Fibroblast of skin of left biceps (primary cell): ENCODE measurements at places on chromosomes 5 and 9.

- DNase-seq, result no peak
Observed at GRCh38 chr9:92713528-92713927, 43.6 kb upstream of the IPPK start.

DNA sequence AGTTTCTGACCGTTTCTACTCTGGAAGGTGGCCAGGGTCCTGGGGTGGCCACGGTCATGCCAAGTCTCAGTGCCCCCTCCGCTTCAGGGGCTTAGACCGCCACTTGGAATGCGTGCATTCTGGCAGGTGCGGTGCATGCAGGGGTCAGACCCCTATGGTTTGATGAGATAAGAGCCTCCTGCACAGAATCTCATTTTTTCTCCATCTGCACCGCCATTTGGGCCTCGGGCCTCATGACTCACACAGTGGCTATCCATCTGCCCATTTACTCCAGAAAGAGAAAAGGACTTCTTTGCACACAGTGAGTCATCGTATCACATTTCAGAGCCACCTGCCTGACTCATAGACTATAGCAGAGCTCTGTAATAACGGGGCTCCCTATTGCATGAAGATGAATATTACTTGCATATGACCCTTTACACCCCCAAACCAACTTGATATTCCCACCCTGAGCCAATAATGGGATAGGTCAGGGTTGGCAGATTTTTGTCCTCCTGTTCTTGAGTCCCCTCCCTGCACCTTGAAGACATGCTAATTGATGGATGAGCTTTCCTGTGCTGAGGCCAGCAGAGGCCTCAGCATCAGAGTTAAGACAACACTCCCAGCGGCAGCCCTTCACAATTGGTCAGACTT lies 157.4 kb downstream of the NR3C1 start:
- DNase-seq, result peak; percentile 68

- DNase-seq, result no peak
Observed at GRCh38 chr9:105082843-105083242, 154.9 kb upstream of the ABCA1 start.

- DNase-seq, result no peak
Observed at GRCh38 chr5:31671339-31671741, 32.4 kb downstream of the PDZD2 start.

DNA sequence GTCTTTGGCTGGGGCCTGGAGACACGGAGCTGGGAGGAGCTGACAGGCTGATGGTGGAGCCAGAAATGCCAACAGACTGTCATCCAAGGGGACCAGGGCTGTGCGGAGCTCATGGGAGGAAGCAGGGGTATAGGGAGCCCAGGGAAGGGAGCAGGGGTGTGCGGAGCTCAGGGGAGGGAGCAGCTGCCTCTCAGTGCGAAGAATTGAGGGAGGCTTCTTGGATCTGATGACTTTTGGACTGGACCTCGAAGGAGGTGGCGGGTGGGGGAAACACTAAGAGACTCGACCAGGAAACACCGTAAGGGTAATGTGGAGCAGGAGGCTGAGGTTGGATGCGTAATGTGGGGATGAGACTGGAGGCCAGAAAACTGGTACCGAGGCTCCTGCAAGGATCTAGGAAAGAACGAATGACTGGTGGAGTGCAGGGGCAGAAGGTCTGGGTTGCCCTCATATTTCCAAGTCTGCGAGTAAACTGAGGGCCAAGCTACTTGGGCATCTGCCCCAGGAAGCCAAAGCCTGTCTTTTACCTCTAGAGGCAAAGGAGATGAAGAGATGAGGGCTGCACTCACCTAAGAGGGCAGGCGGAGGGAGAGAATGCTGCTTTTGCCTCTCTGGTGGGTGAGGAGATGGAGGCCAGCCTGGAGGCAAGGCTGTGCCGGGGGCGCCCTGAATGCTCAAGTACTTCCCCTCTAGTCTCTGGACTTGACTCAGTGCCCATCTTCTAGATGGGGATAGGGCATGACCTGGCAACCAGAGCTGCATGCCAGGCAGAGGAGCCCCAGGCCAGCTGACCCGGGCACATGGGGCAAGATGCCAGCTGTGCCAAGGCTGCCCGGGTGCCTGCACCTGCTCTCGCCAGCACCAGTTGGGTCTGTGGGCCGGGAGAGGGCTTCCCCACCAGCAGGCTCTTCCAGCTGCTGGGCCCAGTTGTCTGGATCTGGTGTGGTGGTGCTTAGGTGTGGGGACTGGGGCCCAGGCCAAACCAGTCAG lies 2.3 kb downstream of the PTGS1 start:
- no peak for DNase-seq

- no peak for DNase-seq
Observed at GRCh38 chr5:75441560-75441959, 69.9 kb downstream of the CERT1 start.

DNA sequence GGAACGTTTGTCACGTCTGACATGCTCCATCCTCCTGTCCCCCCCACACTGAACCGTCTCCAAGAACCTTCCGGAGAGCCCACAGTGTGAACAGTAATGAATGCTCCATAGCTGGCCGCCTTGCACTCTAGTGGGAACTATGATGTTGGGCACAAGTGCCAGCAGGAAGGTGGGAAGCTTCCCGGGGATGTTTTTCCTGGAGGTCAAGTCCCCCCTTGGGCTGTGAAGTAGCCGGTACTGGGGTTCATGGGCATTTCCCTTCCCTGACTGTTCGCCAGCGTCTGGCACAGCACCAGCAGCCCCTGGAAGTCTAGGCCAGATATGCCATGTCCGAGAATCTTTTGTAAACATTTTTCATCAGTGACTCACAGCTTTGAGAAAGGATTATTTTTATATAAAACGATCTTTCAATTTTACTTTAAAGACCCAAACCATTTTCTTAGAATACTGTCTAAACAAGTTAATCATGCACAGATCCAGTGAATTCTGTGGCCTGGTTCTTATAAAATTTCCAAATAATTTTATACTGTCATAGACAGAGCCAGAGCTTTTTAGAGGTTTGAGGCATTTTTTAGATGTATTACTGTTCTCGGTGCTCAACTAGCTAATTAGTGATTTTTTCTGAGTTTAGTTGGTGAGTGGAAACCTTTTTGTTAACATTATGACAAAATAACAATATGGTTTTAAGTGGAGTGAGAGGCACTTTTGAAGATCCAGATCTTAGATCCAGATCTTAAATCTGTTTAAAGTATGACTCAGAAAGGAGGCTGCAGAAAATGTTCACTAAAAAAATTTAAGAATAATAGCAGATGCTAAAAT lies 11.6 kb downstream of the ABL1 start:
- DNase-seq, result no peak

DNA sequence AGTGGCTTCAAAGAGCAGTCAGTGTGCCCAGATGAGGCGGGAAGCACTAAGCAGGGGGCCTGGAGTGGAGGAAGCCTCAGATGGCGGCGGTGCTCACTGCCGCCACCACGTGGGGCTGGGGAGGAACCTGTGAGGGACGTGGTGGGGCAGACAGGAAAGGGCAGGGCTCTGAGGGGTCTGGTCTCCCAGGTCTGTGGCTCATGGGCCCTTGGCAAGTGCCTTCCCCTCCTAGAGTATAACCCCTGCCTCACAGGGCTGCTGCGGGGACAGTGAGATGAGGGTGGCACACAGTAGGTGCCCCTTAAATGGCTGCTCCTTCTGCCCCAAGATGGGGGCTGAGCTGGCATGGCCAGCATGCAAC lies 26.6 kb downstream of the NR5A1 start:
- DNase-seq, result no peak

DNA sequence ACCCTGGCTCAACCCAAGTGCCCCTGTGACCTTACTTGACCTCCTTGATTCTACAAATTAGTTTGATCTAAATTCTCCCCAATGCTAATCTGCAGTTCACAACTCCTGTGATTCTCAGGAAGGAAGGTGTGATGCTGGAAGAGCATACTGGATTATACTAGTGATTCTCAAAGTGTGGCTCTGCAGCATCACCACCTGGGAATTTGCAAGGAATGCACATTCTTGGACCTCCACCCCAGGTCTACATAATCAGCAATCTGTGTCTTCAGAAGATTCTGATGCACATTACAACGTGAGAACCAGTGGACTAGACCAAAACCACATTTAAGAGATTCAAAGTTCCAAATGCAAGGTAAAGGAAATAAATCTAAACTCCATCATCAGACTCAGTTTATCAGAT lies 198.6 kb downstream of the AGTPBP1 start:
- DNase-seq, result no peak

- DNase-seq, result no peak
Observed at GRCh38 chr9:75186767-75187380, 98.6 kb downstream of the OSTF1 start.

DNA sequence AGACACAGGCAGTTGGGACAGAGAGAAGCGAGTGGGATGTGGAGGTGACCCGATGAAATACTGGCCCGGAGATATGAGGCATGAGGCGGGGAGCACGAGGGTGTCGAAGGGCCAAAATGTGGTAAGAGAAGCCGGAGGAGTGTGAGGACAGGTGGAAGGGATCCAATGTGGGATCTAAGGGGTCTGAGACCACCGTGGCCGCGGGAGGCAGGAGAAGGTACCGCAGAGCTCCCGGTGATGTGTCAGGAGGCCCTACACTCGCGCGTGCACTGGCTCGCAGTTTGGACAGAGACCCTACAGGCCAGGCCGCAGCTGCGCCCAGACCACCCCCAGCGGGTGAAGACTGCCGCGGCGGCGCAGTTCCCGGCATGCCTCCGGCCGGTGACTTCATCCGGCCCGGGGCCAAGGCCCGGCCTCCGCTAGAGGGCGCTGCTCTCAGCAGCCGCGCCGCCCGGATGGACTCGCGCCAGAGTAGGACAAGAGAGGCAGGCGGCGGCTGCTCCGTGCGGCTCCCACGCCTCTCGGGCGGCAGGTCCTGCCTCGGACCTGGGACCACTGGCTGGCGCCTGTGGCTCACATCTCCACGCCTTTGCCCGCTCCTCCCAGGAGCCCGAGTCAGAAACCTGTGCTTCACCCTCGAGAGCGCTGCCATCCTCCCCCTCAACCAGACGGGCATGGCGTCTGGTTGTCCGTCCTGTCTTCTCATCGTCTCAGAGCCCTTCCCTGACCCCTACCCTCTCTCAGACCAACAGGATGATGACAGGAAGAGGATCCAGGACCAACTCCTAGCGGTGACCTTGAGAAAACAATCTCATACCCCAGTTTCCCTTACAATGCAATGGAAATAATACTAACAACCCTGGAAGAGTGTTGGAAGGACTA lies 35.4 kb upstream of the STING1 start:
- DNase-seq, result peak; percentile 60

GRCh38 chr9:7910426-7911020 lies 110.9 kb upstream of the DMAC1 start:
- DNase-seq, result no peak

- DNase-seq, result no peak
Observed at GRCh38 chr5:165497707-165498106, 1992.3 kb downstream of the MAT2B start.

DNA sequence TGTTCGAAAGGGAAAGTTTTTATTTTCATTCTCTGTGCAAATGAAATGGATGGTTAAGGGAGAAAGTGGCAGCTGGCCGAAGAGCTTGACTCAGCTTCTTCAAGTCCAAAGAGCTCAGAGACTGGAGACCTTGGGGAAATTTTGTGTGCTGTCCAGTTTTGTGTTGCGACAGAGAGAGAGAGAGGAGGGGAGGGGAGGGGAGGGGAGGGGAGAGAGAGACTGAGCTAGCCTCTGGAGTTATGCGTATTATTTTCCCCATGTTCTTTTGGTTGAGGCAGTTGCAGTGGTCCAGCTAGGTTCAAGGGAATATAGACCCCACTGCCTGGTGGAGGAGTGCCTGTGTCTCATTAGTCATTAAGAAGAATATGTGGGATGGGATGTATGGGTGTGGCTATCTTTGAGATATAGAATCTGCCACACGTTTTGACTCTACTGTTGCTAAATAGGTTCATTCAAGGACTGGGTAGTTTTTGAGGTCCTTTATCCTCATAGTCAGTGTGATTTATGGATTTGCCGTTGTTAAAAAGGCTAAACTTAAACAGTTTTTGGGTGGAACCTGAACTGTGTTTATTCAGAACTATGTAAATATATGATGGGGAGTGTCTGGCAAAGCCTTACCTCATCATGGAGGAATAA lies 69.7 kb downstream of the ARHGAP26 start:
- no peak for DNase-seq

- no peak for DNase-seq
Observed at GRCh38 chr9:34589636-34590380, at the start of gene CNTFR. CNTFR (minus strand) TSS chr9:34589724; CDS start chr9:34568981, 20,743 bp downstream.

DNA sequence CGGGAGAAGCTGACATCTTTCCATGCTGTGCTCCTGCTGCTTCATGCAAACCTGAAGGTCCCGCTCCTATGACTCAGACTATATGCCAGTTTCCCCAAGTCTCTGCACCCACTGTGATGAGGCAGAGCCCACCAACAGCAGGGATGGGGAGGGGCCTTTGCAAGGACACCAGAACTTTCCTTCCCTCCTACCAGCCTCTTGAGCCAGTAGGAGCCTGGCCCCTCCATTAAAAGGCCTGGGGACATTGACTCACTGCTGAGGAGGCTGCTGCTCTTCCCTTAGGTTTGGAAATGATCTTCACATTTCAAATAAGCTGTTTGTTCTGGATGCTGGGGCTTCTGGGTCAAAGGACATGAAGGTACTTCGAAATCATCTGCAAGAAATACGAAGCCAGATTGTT lies 26.1 kb upstream of the CTSL start:
- no peak for DNase-seq

DNA sequence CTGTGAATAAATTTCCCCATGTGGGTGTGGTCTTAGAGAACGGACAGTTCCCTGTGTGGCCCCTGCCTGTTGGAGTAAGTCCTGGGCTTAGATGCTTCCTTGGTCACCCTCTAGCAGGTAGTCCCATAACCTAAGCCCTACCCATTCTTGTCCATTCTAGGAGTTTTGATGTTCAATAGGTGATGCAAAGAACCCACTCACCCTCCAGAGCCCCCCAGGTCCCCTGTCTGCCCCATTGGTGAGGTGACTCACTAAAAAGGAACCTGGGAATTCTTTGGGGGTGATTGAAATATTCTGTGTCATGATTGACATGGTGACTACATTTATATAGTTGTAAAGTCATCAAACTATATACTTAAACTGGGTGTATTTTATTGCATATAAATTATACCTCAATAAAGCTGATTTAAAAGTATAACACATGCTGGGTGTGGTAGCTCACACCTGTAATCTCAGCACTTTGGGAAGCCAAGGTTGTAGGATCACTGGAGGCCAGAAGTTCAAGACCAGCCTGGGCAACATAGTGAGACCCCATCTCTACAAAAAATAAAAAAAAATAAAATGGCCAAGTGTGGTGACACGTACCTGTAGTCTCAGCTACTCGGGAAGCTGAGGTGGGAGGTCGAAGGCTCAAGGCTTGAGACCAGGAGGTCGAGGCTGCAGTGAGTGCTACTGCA lies 20.8 kb upstream of the GTF3C5 start:
- DNase-seq, result no peak

GRCh38 chr9:103919605-103920209 lies 174.4 kb upstream of the SMC2 start:
- no peak for DNase-seq

DNA sequence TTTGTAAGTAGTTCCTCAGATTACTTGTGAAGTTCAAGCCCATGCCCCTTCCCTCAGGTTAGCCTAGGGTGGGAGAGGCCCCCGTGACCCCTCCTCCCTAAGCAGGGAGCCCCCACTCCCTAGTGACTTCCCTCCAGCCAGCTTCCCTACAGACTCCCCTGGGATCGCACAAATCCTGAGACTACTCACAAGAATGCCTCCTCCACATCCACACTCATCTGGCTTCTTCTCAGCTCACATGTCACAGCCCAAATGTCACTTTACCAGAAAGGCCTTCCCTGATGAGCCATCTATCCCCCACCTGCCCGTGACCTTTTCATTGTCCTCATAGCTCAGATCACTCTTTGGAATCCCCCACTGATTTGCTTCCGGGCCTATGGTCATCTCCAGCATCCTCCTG lies 96.7 kb upstream of the ARAP3 start:
- no peak for DNase-seq

GRCh38 chr5:174291162-174291561 lies 245.7 kb downstream of the NSG2 start:
- no peak for DNase-seq
